ENCODE measurements at places on chromosomes 1 and 21. TPM values are rescaled to one million over a fixed set of nuclear protein-coding genes. Genes with fewer than 3 reads are reported as not detected.

Gene PAQR6
- 4.6 TPM for total RNA-seq

Gene MYCL
- 1.3 TPM for total RNA-seq

Gene UMODL1
- total RNA-seq, result not detected

Gene ANKRD65
- 0.03 TPM for total RNA-seq

Gene ASCL5
- 0.16 TPM for total RNA-seq

Gene HDGF
- total RNA-seq, result 425 TPM
